Activated effector memory CD4-positive, alpha-beta T cell treated with Interleukin-2 at 50 U/mL for 16 hours (primary cell): ENCODE measurements at places on chromosomes 4 and X.

DNA sequence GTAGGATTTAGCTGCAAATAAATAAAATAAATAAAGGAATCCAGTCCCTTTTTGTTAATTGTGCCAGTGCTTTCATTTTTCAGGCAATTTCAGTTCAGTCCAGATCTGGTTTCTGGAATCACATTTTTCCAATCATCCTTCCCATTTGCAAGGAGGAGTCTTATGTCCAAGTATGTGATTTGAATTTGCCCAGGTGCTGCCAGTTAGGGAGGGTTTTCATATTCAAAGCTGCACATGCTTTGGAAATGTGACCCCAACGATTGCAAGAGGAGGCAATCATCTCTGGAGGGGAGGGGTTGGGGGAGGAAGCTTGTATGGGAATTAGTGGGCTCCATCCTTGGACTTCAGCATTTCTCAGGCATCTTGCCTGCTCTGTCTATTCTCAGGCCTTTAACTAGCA, 4.4 kb downstream of the PLAC1 start:
- DNase-seq, result no peak

GRCh38 chrX:10039821-10040793, 72.9 kb downstream of the CLDN34 start:
- DNase-seq, result no peak

GRCh38 chr4:168614281-168615057, 117.6 kb downstream of the PALLD start:
- DNase-seq, result no peak

- no peak for DNase-seq
Observed at GRCh38 chr4:24312261-24312913, 272.0 kb downstream of the DHX15 start.

GRCh38 chr4:160485071-160485687, 1382.3 kb downstream of the RAPGEF2 start:
- DNase-seq, result no peak

GRCh38 chr4:179666226-179666625, 2224.0 kb upstream of the AGA start:
- no peak for DNase-seq

DNA sequence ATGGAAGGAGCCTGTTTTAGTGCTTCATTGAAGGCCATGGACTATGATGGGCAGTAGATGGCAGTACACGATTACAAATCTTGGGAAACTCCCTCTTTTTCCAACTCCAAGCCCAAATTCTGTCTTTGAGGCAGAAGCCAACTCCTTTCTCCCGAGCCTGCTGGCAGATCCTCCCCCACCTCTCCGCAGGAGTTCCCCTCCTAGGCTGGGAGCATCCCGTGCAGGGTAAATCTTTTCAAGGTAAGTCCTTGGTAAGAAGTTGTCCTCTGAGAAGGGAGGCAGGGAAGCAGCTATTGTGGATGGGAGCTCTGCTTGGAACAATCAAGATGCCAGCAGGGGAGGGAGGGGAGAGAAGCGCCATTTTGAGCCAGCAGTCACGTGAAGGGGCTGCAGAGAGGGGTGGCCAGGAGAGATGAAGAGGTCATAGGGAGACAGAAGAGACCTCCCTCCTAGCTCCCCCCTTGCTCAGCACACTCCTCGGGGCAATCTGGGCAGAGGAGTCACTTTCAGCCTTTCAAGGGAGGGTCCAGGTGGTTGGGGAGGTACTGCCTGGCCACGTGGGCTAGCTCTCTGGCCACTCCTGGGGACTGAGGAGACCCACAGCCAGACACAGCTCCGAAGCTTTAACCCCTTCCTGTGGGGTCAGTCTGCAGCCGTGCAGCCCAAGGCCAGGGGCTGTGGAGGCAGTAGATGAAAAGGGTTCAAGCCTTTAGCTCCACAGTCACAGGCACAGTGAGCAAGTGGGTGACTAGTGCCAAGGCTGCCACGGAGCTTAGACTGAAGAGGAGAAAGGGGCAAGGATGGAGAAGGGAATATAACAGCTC, 9.6 kb downstream of the CC2D2A start:
- no peak for DNase-seq

- DNase-seq, result no peak
Observed at GRCh38 chr4:74009307-74009706, 10.8 kb upstream of the CXCL5 start.

DNA sequence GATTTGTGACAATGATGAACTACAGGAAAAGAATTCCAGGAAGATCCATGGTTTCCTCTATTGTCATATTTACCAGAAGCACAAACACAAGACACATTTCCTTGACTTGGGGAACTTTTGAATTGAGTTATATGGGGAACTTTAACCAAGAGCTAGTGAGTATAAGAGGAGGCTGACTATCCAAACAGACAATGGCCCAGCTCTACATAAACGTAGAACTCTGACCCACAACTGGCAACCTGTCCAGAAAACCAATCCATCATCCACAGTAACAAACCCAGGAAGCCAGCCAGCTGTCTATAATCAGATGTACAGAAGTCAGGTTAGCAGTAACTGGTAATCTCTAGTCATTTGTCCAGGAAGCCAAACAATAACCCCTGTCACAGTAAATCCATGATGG, 167.0 kb upstream of the CPEB2 start:
- no peak for DNase-seq

DNA sequence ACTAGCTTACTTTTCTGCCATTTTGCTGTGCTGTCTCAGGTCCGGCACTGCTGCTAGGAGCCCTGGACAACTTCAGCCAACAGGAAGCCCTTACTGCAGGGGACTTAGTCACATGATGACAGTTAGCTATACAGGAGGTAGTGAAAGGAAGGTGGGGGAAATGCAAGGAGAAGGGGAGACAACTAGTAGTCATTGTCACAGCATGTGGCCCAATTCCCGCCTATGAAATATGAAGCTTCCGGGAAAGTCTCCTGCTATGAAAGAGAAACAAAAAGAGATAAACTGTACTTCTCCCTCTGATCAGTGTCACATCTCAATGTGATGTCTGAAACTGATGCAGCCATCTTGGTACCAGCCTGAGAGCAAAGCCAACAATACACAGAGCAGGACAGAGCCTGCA, 71.6 kb downstream of the AMELX start:
- DNase-seq, result no peak

- DNase-seq, result no peak
Observed at GRCh38 chr4:575281-576141, 584 bp downstream of the TMEM271 start.

- no peak for DNase-seq
Observed at GRCh38 chr4:2245057-2245786, 3.3 kb upstream of the HAUS3 start.

GRCh38 chrX:129791336-129791735, 11.6 kb downstream of the SASH3 start:
- DNase-seq, result no peak

DNA sequence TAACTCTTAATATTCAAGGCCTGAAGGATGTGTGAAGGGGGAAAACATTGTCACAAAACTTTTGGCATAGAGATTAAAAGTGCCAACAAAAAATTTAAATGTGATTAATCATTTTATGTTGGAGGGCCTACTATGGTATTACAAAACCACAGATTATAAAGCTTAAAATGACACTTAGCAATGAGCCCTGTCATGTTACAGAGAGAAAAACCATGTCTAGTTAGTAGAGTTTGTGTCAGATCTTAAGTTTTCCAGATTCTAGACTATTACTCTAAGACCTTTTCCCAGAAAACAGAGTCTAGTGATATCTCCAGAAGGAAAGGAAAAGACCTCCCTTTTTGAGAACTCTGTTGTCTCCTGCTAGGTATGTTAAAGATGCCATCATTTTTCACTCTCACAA, 239.1 kb upstream of the DKK2 start:
- DNase-seq, result no peak

DNA sequence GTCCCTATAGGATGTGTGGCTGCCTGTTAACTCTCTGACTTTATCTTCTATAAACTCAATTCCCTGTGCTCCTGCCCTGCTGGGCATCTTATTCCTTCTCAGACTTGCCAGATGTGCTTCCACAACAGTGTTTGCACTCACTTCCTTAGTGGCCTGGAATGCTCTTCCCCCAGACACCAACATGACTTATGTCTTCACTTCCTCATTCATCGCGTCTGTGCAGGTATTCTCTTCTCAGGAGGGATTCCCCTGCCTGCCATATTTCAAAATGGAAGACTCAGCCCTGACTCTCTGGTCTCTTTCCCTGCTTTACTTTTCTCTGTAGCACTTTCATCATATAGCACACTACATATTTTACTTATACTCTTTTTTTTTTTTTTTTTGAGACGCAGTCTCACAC, 344.0 kb downstream of the CENPC start:
- DNase-seq, result no peak

DNA sequence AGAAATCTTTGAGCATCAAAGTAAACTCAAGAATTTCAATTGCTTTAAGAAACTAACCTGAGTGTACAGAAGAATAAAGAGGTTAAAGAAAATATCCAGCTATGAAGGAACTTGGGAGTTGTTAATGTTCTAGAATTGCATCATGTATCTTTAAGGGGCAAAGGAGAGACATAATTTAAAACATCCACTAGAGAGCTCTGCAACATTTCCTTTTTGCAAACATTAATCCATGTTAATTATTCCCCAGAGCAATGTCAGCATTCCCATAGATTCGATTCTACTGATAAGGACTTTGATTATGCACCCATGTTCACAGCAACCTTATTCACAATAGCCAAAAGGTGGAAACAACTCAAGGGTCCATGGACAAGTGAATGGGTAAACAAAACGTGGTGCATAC, 80.2 kb upstream of the SORBS2 start:
- DNase-seq, result no peak

DNA sequence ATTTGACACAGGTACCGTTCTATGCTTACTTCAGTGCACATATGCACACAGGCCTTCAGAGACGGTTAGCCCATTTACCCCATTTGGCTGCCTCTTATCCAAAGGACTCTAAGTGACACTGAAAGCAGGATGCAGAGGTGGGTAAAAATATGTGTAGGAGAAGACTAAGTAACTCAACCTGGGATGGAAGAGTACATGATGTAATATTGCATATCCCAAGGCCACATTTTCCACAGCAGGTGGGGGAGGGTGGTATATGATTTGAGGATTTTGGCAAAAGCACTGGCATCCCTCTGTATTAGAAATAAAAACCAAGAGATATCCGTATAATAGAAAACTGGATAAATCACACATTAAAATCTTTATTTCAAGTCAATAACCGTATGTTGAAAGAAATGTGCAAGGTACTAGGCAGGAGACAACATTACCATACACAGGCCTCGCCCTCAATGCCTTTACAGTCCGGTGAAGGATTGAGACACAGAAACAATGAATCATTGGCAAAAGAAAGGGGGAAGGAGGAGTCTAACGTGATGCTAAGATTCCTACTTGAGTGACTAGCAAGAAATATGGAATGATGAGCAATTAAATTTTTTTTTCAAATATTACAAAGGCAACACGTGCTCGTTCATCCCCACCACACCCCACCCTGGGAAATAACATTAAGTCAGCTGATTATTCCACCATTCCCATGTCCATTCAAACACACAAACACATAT, 161.0 kb upstream of the RASGEF1B start:
- DNase-seq, result no peak

- DNase-seq, result no peak
Observed at GRCh38 chrX:153556767-153557166, 39.3 kb downstream of the ATP2B3 start.

DNA sequence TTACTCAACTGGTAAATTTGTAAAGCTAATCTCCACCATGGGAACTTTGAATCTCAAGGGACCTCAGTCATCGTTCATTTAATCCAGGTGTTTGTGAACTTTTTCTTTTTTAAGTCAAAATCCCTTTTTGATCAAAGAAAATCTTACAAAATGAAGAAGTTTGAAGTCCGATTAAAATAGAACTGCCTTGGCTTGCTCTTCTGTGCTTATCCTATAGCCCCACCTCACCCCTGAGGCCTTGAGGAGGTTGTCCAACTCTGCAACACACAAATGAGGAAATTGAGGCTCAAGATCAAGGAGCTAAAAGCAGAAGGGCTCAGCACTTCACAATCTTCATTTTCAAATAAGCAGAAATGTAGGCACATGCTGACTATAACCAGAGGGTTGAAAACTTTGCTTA, 240.3 kb upstream of the SFRP2 start:
- no peak for DNase-seq

- no peak for DNase-seq
Observed at GRCh38 chrX:137565921-137566745, at the start of gene ZIC3. TSS of gene ZIC3 (plus strand) at chrX:137566127. CDS start at chrX:137566692, 565 bp downstream.

DNA sequence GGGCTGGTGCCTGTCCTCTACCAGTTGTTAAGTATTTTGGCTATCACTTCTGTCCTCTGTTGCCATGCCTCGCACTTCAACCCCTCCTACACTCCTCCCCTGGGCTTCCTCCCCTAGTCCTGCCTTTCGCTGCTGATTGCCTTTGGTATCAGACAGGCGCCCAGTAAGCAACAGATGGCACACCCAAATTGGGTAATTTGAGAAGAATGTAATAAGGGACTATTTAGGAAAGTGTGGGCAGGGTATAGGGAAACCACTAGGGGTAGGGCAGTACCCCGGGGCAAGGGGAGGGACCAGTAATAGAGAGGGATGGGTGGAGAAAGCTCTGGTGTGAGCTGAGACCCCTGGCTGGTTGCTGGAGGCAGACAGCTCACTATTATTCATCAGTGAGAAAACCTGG, 172.7 kb upstream of the USP9X start:
- no peak for DNase-seq

- no peak for DNase-seq
Observed at GRCh38 chr4:75995727-75996126, 5.0 kb upstream of the SDAD1 start.

- DNase-seq, result no peak
Observed at GRCh38 chr4:139767168-139767567, 101.5 kb downstream of the MGST2 start.

DNA sequence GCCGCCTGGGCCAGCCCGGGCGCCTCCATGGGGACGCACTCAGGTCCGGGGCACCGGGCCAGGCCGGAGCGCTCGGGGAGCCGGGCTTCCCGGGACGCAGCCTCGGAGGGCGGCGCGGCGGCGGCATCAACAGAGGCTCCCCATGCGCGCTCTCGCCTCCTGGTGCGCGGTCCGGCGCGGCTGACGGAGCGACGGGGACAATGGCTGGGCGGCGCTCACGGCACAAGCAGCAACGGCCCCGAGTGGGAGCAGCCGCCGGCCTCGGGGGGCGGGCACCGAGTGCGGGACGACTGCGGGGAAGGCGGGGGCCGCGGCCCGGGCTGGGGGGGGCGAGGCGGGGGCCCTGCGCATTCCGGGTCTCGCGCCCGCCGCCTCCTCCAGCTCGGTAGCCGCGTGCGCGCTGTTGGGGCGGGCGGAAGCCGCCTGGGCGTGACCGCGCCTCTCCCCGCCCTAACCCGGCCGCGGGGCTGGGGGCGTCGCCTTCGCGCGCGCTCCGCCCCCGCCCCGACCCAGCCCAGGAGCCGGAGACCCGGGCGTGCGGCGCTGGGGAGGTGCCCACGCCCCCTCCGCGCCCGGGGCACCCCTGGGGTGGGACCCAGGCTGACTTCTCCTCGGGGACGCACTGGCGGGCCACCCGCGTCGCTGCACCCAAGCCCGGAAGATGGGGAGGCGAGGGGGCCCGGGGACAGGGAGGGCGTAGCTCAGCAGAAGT, at the start of gene PRKX:
PRKX (minus strand) TSS at position 425 of the 712 bp plus-strand sequence; CDS start at position 29, 396 bp downstream.
- peak; percentile 67 for DNase-seq

GRCh38 chrX:98350940-98351339, 1467.2 kb downstream of the RPA4 start:
- DNase-seq, result no peak
